ENCODE measurements at places on chromosomes 1 and 21. TPM values are rescaled to one million over a fixed set of nuclear protein-coding genes. Genes with fewer than 3 reads are reported as not detected.

BARHL2 gene
- not detected for total RNA-seq

SLC1A7 gene
- total RNA-seq: not detected

ROR1 gene
- not detected for total RNA-seq

FNDC5 gene
- not detected for total RNA-seq

MIXL1 gene
- total RNA-seq: not detected

DNA sequence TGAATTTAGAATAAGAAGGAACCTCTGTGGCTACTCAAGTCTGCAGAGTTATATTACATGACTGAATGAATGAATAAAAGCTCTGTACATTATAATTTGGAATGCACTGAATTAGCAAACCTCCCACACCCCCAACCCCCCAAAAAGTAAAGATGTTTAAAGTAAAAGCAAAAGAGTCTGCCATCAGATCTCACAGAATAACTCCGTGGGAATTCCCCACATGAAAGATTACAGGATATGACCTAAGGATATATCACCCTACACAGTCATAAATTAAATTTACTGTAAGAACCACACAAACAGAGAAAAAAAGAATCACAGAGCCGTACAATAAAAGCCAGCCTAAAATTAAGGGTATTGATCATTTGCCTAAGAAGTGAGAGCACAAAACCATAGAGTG is 587.3 kb downstream of the PTPRC start:
- no peak for DNase-seq

Measured in activated CD8-positive, alpha-beta memory T cell treated with anti-CD3 and anti-CD28 coated beads, Interleukin-2, amount 10 ng/mL, durations not matched to agents 7 days and 5 days (primary cell).